Mucosa of descending colon (tissue), 3 donors: ENCODE measurements at places on chromosomes 1 and 21. TPM values are rescaled to one million over a fixed set of nuclear protein-coding genes. Genes with fewer than 3 reads are reported as not detected.

GRCh38 chr1:156551066-156551643 lies 21.2 kb downstream of the IQGAP3 start:
- no peak for DNase-seq

OR6K3 gene
- not detected for total RNA-seq

NGF gene
- total RNA-seq: 0.29 TPM

DNA sequence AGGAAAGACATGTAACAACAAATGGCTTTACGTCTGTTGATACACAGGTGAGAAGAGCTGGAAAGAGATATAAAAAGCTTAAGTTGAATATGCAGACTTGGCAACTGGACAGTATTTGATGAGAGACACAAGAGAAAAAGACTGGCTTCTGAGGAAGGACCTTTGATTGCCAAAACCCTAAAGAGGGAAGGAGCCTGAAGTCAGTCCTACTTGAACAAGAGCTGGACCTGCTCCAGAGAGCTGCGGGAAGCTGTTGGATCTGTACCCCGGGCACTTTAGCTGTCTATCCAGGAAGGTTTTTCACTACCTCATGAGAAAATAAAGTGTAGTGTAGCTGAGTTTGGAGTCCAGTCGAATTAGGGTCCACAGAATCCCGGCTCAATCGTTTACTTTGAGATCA lies 25.3 kb upstream of the LRRC8B start:
- DNase-seq: no peak

GRCh38 chr1:22814176-22815042 lies 103.8 kb downstream of the EPHB2 start:
- peak; percentile 43 for DNase-seq

DNA sequence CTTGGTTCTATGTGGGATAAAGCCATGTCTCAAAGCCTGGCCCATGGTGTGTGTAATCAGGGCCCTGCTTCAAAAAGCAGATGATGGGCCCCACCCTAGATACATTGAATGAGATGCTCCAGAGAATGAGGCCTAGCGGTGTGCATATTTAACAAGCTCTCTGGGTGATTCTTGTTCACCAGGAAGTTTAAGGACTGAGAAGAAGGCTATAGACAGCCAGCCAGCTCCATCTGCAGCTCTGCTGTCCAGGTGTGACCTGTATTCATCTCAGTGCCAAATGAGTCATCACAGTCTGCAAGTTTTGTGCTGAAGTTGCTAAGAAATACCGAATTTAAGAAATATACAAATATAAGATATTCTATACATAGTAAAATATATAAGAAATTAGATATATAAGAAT lies 182.0 kb upstream of the RUNX1 start:
- DNase-seq: no peak

DNA sequence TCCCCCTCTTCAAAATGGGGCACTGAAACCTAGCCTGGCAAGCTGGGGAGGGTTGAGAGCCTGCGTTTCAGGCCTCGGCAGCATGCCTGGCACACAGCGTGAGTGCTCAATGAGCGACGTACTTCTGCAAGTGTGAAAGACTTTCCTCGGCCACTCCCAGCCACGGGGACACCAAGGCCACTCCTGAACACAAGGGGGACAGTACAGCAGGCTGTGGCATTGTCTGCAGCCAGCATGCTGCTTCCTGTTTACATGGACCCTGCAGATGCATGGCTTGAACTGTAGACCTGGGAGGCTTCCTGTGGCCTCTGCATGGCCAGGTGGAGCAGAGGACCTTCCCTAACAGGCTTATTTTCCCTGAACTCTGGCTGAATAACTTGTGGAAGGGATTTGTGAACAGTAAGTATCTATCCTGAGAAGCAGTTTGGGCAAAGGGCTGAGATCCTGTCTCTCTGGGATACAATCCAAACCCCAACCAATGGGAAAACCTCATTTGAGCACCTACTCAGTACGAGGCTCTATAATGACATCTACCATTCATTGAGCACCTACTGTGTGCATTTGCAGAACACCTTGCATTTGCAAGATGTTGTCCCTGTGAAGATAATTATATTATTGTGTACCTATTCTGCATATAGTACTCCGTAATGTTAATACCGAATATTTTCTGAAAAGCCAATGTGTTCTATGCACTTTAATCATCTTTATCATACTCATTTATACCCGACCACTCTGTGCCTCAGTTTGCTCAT lies 9.9 kb upstream of the HSPG2 start:
- DNase-seq: no peak

HSD3B1 gene
- total RNA-seq: 0.48 TPM

FCRL2 gene
- total RNA-seq: 1.0 TPM

SLAMF8 gene
- total RNA-seq: 1.7 TPM

DNA sequence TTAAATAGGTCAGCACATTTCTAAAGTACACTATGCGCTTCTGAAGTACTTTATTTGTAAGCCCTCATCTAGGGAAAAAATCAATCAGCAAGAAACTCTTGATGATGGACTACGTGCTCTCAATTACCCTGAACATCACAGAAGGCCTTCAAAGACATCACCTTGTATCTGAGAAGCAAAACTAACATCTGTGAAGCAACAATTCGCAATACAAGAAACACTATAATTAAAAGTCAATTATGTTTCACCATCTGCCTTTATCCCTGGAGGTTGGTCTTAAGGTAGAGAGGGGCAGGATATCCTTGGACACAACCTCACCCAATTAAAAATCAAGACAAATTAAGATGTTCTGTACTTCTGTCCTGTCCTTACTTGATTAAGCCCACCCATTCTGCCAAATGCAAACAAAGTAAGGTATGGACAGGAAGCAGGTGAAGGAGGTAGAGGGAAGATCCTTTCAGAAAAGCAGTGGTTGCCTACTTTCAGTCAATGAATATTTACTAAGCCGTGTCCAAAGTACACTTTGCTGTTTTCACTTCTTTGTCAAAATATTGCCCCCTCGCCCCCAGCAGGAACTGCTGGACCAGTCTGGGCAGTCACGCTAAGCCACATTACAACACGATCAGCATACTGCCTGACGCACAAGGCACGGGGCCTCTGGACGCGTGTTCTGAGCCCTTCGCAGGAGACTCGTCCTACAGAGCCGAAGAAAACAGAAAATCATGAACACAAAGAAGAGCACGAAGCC lies 887 bp downstream of the SLC19A2 start:
- DNase-seq: peak; percentile 62

DNA sequence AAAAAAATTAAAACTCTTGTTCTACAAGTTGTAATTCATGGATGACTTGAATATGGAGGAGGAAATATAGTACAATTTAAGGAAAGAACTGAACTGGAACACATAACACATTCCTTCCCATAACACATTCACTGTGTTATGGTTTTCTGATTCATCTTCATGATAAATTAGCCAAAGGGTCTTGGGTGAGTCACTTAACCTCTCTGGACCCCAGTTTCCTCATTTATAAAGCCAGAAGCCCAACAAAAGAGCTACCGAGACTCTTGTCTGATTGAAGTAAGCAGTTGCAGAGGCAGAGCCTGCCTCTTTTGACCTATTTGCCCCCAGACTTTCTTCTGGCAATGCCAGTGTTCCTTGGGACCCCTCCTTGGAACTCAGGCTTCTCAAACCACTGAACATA lies 161.9 kb upstream of the KCTD3 start:
- no peak for DNase-seq

GRCh38 chr1:6105763-6106162 lies 60.1 kb downstream of the KCNAB2 start:
- no peak for DNase-seq

GRCh38 chr1:211037095-211037494 lies 96.9 kb downstream of the KCNH1 start:
- no peak for DNase-seq

DNA sequence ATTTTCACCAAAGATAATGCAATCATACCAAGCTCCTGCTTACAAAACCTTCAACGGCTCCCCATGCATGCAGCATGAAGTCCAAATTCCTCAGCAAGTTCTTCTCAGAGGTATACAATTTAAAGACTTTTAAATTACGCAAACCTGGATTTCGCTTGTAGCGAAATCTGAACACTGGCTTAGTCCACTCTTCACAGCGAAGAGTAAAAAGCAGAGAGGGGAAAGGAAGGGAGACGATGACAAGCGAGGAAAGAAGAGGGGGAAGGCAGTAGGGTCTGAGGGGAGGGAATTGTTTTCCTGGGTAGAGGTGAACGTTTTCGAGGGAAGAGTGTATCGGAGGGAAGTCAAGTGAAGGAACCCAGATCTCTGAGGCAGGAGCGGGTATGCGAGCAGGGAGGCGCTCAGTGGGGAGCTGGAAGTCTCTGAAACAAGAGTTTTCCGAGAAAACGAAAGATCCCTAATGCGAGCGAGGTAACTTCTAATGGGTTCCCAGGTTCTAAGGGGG lies 790 bp downstream of the TESK2 start:
- DNase-seq: no peak

- no peak for DNase-seq
Measured at GRCh38 chr1:20640183-20640597, 6.9 kb downstream of the PINK1 start.

- DNase-seq: no peak
Measured at GRCh38 chr1:167094690-167095089, 815 bp downstream of the STYXL2 start.

GRCh38 chr21:41245509-41246135 lies 71.0 kb upstream of the FAM3B start:
- no peak for DNase-seq

SMG5 gene
- total RNA-seq: 72.9 TPM

- DNase-seq: no peak
Measured at GRCh38 chr1:29094433-29094832, 29.3 kb downstream of the TMEM200B start.

DNA sequence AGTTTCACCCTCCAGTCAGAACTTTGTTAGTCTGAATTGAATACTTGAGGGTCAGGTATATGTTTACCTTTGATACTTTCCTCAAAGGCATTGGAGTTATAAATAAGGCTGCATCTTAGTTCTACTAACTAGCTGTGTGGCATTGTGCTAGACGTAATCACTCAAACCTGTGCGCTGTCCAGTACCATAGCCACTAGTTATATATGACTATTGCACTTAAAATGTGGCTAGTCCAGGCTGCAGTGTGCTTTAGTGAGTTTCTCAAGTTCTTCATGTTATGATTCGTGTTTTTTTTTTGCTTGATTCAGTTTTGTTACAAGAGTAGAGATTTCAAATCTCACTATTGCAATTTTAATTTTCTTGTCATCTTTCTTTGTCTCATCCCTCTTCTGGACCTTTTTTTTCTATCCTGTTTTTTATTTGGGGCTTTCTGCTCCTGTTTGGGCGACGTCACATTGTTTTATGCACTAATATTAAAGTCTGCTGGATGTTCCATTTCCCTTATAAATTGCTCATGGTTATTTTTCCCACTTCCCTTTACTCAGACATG lies 5.7 kb downstream of the MAN1A2 start:
- DNase-seq: no peak

- no peak for DNase-seq
Measured at GRCh38 chr1:5580926-5581325, 411.3 kb downstream of the NPHP4 start.

ZNF683 gene
- total RNA-seq: 0.19 TPM

DNA sequence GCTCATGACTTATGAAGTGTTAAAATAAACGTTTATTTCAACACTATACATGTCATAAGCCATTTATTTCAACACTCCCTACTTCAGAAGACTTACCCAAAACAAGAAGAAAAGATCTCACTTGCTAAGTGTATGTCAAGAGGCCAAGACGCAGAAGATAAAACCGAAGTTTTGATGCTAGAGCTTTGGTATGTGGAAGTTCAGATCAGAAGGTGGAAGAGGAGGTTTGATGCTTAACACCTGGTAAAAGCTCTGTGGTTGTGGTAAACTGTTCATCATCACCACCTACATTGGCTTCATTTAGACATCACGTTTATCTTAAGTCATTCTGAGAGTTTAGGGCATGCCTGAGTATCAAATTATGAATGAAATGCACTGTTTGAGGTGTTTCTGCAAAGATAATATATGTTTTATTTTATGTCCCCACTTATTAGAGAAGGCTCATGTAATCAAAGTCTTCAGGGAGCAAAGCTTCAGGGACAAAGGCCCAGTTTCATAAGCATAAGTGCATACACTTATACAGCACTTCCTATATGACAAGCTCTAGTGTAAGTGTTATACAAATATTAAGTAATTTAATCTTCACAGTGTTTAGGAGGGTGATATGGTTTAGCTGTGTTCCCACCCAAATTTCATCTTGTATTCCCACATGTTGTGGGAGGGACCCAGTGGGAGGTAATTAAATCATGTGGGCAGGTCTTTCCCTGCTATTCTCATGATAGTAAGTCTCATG lies 533.3 kb downstream of the PTBP2 start:
- no peak for DNase-seq
